ENCODE measurements at places on chromosomes 12 and 14.

GRCh38 chr14:67778792-67779191, 37.6 kb downstream of the ZFYVE26 start:
- no peak for DNase-seq

DNA sequence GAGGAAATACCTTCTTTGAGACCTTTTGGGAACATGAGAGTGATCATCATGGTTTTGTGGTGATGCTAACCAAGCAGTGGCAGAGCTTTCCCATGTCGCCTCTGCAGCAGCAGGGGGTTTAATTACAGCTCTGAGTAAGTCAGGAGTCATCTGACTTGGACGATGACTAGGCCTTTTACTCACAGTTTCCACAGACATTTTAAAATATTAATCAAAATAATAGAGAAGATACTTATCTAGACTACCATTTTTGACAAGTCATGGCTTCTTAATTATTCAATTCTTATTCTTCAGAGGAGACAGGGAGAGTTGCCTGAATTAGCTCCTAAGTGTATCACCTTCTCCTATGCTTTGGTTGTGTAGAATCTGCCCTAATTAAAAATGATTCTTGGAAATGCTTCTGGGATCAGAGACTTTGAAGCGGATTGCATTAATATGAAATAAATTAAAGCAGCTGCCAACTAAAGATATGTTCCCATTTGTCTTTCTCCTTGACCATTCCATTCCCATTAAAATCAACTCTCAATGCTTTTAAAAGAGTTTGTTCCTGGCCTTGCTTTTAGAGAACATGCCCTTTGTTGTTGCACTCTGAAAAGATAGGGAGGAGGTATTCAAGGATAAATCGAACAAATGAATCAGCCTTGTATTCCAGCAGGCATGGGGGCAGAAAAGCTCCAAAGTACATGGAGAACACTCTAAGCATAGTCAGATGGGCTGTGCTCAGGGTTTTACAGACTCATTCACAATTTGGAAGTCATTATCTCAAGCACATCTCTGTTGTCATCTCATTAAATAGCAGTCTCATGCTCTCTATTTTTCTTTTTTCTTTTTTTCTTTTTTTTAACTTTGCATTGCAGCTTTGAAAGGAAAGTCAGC, 7.7 kb upstream of the IFNG-AS1 start:
- no peak for DNase-seq

GRCh38 chr12:120666571-120667390, 20.2 kb upstream of the MLEC start:
- DNase-seq: no peak

- DNase-seq: no peak
Measured at GRCh38 chr12:101439236-101439635, 31.7 kb upstream of the ARL1 start.

DNA sequence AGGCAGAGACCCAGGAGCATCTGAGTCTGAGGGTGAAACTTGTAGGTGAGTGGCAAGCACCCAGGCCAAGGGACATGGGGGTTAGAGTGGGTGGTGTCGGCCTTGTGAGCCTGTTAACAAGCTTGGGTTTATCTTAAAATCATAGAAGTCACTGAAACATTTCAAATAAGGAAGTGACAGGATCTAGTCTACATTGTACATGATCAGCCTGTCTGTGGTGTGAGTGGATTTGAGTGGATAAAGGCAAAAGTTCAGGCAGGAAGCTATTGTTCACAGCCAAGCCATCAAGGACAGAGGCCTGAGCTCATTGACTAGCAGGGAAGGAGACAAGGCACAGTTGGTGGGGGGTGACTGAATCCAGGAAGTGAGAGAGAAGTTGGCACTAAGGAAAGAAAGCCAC, 59.3 kb upstream of the FKBP4 start:
- no peak for DNase-seq

DNA sequence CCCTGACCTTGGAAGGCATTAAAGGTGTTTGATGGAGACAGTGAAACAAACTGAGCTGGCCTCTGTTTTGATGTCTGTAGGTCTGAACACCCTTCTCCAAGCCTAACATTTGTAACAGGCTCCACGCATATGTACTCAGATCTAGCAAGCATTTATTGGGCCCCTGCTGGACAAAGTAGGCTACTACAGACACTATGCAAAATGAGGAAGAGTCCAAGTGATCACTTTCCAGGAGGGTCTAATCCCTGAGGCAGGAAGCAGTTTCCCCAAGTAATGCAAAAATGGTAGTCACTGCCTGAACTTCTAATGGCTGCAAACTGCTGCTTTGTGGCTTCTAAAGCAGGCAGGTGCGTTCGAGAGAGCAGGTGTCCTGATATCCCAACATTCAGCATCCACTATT, 405.8 kb downstream of the MED13L start:
- DNase-seq: no peak

- DNase-seq: no peak
Measured at GRCh38 chr12:13223941-13224340, 27.4 kb downstream of the EMP1 start.

- DNase-seq: no peak
Measured at GRCh38 chr12:66800046-66800445, 121.2 kb upstream of the GRIP1 start.

DNA sequence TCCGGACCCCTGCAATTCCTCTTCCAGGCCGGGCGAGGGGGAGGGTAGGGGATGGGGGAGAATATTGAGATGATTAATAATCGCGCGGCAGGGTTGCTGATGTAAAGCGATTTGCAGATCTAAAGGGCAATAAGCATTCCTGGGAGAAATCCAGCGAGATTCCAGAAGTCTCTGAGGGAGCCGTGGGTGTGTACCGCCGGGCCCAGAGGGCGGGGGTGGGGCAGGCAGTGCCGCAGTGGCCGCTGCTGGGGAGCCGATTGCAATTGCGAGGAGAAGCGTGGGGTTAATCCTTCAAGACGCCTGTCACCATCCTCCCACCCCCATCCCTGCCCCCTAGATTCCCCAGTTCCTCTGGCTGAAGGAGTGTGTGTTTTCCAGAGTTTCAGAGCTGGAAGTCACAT, 16.4 kb downstream of the FOS start:
- peak; percentile 3 for DNase-seq

GRCh38 chr14:56659378-56659777, 79.8 kb downstream of the TMEM260 start:
- no peak for DNase-seq

- DNase-seq: no peak
Measured at GRCh38 chr14:22512106-22512814, 76.8 kb downstream of the DAD1 start.

DNA sequence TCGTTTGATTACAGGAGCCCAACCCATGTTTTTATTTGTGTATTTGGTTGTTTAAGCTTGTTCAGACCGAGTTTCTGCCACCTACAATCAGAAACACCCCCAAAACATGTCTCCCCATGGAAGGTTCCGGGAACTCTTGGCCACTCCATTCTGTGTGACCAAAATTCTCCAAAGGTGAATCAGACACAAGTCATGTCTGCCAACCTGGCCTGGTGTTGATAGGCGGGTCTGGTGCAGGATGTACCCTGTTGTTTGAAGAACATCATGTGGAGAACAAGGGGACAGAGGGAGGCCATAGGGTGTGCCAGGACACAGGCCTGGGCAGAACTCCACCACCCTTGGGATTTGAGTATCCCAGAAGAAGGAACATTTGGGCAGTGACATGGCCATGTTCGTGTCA, 147.1 kb upstream of the MYL2 start:
- DNase-seq: no peak

- DNase-seq: no peak
Measured at GRCh38 chr12:45191239-45191638, 24.7 kb upstream of the ANO6 start.

- DNase-seq: peak; percentile 52
Measured at GRCh38 chr14:101721951-101722661, 39.4 kb upstream of the PPP2R5C start.

- no peak for DNase-seq
Measured at GRCh38 chr14:81584495-81584894, 50.8 kb upstream of the SEL1L start.

DNA sequence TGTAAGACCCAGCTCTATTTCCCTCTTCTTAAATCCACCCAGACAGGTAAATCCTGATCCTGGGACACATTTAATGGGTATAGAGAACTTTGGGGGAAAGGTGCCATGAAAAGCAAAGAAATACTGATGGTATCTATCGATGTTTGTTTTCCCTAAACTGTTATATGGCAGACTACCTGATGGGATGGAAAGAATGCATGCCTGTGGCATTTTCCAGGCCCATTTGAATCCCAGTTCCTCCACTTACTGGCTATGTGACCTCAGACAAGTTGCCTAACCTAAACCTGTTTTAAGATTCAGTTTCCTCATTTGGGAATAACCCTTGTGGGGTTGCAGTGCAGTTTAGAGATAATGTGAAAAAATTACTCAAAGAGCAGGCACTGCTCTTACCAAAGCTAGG, 404.5 kb downstream of the FUT8 start:
- DNase-seq: no peak

GRCh38 chr14:49424436-49425331, 161.5 kb downstream of the RPS29 start:
- DNase-seq: no peak

DNA sequence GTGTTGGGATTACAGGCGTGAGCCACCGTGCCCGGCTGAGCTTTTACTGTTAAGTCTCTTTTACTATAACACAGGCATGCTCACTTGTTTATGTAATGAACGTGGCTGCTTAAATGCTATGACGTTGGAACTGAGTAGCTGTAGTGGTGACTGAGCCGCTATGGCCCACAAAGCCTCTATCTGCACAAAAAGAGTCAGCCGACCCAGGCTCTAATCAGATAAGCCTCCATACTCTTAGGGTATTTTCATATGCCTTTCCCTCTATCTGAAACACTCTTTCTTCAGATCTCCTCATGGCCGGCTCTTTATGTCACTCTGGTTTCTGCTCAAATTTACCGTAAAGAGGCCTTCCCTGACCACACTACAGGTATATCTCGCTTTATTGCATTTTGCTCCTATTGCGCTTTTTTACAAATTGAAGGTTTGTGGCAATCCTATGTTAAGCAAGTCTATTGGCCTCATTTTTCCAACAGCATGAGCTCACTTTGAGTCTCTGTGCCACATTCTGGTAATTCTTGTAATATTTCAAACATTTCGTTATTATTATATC, 8.0 kb downstream of the SLC2A14 start:
- no peak for DNase-seq

- DNase-seq: no peak
Measured at GRCh38 chr12:49529414-49529813, 9.4 kb upstream of the KCNH3 start.

- DNase-seq: no peak
Measured at GRCh38 chr12:106774808-106775524, 484 bp downstream of the RIC8B start.

DNA sequence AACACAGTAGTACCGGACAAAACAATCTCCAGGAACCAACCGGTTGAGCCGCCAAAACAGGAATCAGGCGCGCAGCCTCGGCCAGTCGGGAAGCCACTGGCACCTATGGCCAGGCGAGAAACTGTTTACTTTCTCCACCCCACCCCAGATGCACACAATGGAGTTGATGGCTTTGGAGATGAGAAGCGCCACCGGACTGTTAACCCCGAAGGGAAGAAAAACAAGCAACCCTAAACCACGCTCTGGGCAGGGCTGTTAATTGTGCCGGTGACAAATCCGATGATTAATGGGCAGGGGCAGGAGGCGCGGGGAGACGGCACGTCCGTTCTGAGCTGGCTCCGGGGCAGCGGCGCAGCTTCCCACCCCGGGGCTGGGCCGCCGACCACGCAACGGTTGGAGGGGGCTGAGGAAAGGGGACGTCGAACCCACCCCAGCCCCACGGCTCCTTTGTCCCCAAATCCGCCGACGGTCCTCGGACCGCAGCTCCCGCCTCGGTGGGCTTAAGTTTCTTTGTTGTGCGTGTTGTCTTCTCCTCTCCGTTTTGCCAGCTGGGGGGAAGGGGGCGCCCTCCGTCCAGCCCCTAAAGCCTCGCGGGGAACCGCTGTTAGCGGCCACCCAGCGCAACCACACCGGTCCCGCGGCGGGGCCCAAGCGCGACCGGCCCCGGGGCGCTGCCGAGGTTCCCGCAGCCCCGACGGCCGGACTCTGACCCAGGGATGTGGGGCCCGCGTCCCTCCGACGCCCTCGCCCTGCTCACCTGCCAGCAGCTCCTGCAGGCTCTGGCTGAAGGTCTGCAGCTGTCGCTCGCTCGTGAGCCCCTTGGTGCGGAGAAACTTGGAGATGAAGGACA, 790 bp downstream of the BTG1 start:
- DNase-seq: peak; percentile 48

DNA sequence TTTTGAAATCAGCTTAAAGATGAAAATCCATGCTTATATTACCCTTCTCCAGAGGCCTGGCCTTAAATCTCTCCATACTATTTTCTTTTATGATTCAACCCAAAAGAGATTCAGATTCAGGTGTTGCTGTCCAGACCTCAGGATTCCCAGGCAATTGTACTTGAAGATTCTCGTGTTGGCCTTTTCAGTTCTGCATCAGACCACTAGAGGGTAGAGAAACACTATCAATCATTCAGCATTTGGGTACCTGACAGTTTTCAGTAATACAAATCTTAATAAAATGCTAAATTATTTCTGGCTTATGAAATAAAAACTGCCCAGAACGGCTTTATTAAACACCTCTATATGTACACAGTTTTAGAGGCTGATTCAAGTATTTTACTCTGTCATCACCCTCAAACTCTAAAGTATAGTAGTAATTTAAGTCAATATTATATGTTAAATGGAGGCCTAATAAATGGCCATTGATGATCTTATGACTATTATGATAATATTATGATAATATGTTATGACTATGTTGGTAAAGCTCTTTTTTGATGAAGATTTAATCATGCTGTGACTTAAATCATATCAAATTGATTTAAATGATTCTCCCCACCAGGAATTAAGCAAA, 301.1 kb downstream of the DUSP6 start:
- DNase-seq: no peak

Data from stimulated activated naive CD4-positive, alpha-beta T cell treated with Interleukin-2 at 50 U/mL for 16 hours (primary cell).